ENCODE measurements at places on chromosomes 12 and 14.

DNA sequence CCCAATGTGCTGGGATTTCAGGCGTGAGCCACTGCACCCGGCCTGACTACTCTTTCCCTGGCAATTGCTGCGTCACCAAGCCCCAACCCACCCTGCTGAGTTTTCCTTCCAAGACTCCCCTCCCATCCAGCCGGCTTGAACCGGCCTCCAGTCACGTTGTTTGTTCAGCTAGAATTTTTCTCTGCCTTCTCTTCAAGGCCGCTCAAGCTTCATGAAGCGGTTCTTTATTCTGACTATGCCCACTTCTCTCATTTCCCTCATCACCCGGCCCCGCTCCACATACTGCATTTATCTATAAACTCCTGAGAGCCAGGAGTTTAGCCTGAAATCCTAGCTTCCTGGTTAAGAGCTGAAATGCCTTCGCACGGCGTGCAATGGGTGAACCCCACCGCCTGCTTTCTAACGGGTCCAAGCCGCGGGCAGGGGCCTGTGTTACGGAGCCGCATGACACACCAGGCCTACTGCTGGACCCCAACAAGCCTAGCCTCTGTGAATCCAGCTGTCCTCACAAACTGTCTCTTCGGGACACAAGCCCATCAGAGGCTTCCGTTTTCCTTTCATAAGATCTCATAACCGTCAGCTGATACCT, 999 bp upstream of the DCAF4 start:
- DNase-seq: no peak

DNA sequence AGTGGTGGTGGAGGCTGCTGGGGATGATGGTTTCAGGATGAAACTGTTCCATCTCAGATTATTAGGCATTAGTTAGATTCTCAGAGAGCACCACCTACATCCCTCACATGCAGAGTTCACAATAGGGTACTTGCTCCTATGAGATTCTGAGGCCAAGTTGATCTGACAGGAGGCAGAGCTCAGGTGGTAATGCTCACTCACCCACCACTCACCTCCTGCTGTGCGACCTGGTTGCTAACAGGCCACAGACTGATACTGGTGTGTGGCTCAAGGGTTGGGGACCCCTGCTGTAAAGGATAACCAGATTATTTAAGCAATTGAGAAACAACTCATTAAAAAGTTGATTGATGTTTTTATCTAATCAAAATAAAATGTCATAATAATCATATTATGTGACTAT, 248.5 kb downstream of the RERGL start:
- no peak for DNase-seq

DNA sequence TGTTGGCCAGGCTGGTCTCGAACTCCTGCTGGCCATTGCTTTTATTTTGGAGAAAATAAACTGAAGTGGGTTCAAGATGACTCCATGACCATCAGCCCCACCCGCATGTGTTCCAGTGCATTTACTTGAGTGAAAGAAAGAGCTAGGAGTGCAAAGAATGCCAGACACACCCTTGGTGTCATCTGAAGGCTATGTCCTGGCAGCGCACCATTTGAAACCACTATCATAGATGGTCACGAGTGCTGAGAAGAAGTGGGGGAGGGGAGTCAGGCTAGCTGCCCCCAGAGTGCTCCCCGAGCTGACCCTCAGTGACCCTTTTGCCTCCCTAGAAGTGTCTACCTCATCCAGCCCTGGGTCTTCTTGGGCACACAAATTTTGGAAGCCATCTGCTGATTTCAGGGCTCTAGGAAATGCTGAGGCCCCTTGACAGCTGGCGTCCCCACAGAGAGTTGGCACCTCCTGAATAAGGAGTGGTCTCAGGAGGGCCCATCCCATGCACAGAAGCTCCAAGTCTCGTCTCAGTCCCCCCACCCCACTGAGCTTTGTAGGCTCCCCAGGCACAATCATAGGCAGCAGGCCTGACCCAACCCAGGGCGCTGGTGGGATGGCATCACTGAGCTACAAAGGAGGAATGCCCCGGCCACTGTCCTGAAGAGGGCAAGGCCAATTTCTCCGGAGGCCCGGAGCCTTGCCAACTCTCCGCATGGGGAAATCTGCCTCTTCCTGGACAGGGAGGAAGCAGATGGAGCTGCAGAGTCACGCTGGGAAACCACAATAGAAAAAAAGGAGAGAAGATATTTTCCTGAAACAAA, 28.0 kb downstream of the PXN start:
- DNase-seq: no peak

GRCh38 chr12:38389614-38390013, 73.0 kb downstream of the ALG10B start:
- DNase-seq: no peak

DNA sequence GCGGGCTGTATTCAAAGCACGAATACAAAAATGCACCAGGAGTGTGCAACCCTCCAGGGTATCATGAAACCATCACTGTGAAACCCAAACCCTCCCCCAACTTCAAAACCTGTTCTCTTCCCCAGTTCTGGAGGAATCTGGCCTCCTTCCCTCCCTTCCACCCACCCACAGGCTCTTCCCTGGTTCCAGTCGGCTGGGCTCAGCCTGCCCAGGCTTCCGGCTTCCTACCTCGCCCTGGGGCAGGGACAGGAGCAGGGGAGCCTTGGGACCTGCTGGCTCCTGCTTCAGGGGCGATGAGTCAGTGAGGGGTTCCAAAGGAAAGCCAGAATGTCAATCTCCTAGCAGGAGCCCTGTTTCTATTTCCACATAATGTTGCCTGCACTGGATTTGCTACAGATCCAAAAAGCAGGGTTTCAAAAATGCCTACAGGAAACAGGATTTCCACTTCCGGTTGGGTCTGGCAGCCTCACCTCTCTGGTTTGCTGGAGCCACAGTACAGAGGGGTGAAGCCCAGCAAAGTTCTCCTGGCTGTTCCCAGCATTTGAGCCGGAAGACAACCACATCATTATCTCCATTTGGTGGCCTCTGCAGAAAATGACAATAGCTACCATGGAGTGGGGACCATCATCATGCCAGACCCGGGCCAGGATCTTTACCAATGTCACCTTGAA, 278.3 kb downstream of the DPF3 start:
- no peak for DNase-seq

GRCh38 chr12:99596762-99597161, 50.8 kb upstream of the GARIN6 start:
- DNase-seq: no peak
